ENCODE measurements at places on chromosomes 2 and 18. TPM values are rescaled to one million over a fixed set of nuclear protein-coding genes. Genes with fewer than 3 reads are reported as not detected.

Gene FABP1
- not detected for polyA plus RNA-seq

Gene PLGLB1
- polyA plus RNA-seq = 1.3 TPM

Gene DOK1
- 35.0 TPM for polyA plus RNA-seq

Gene CHN1
- 6.6 TPM for polyA plus RNA-seq

- no peak for DNase-seq
- H3K4me1 ChIP-seq = no peaks in the 10 kb centered on the region
- H3K36me3 ChIP-seq = no peaks in the 10 kb centered on the region
- no peak overlapping the region for H3K27ac ChIP-seq
Measured at GRCh38 chr2:101613056-101613704, 84.3 kb upstream of the MAP4K4 start.

DNA sequence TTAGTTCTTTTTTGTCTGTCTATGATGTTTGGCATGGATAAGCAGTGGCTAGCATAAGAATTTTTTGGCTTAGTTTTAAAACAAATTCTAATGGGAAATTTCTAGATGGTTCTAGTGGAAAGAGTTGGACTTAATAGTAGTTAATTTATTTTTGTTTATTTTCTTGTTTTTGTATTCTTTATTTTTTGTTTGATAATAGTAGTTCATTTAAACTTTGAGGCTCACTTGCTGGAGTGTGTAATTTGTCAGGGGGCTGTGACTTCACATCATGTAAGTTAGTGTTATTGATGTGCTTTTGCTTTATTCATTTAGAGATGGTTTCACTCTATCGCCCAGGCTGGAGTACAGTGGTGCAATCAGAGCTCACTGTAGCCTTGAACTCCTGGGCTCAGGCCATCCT, 43.7 kb upstream of the KLF11 start:
- no peaks in the 10 kb centered on the region for H3K36me3 ChIP-seq
- no peak overlapping the region for H3K27ac ChIP-seq
- no peak overlapping the region for H3K4me3 ChIP-seq

- no peak for DNase-seq
- no peaks in the 10 kb centered on the region for H3K27me3 ChIP-seq
- peak overlapping the region; percentile 86 for H3K27ac ChIP-seq
- H3K36me3 ChIP-seq = peaks cover 27% of the 10 kb centered on the region
- H3K4me1 ChIP-seq = peaks cover 75% of the 10 kb centered on the region
Measured at GRCh38 chr18:77098538-77099174, 33.9 kb downstream of the MBP start.

GRCh38 chr18:46294318-46294717, 190.1 kb downstream of the HAUS1 start:
- DNase-seq = no peak
- no peaks in the 10 kb centered on the region for H3K4me1 ChIP-seq
- H3K4me3 ChIP-seq = no peak overlapping the region
- H3K36me3 ChIP-seq = no peaks in the 10 kb centered on the region
- H3K27ac ChIP-seq = no peak overlapping the region

- DNase-seq = no peak
- H3K27ac ChIP-seq = no peak overlapping the region
- H3K4me3 ChIP-seq = no peak overlapping the region
Measured at GRCh38 chr2:177600917-177601316, 208.3 kb downstream of the AGPS start.

DNA sequence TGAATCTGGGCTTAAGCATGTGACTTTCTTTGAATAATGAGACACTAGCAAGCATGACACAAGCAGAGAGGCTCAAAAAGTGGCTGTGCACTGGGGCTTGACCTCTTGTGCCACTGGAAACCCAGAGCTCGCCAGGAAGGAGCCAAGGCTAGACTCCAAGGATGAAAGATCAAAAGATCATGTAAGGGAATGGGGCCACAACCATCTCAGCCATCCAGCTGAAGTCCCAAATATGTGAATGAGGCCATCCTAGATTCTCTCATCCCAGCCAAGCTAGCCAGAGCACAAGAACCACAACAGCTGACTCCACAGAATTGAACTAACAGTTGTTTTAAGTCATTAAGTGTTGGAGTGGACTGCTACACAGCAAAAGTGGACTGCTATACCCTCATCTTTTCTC, 288.1 kb downstream of the CCDC178 start:
- no peaks in the 10 kb centered on the region for H3K36me3 ChIP-seq
- DNase-seq = no peak
- H3K4me3 ChIP-seq = no peak overlapping the region

- H3K36me3 ChIP-seq = no peaks in the 10 kb centered on the region
- no peaks in the 10 kb centered on the region for H3K27me3 ChIP-seq
- H3K27ac ChIP-seq = no peak overlapping the region
- no peaks in the 10 kb centered on the region for H3K4me1 ChIP-seq
- H3K4me3 ChIP-seq = no peak overlapping the region
- no peak for DNase-seq
Measured at GRCh38 chr2:58732999-58733398, 491.9 kb upstream of the FANCL start.

GRCh38 chr2:176583607-176584006, 314.4 kb downstream of the MTX2 start:
- H3K36me3 ChIP-seq = no peaks in the 10 kb centered on the region
- no peak overlapping the region for H3K27ac ChIP-seq
- DNase-seq = peak; percentile 1
- peaks cover 8% of the 10 kb centered on the region for H3K27me3 ChIP-seq
- no peak overlapping the region for H3K4me3 ChIP-seq

GRCh38 chr18:10739152-10739551, 213.3 kb downstream of the NAPG start:
- no peaks in the 10 kb centered on the region for H3K36me3 ChIP-seq
- no peak for DNase-seq
- no peaks in the 10 kb centered on the region for H3K27me3 ChIP-seq
- no peak overlapping the region for H3K4me3 ChIP-seq
- no peaks in the 10 kb centered on the region for H3K4me1 ChIP-seq

- peaks cover 75% of the 10 kb centered on the region for H3K4me1 ChIP-seq
- H3K4me3 ChIP-seq = peak within 1 kb of the TSS; percentile 76
Measured at GRCh38 chr2:73984203-73984921, at the start of gene TET3. Gene TET3 (plus strand): TSS chr2:73984910. CDS start chr2:73986404, 1,494 bp downstream.

DNA sequence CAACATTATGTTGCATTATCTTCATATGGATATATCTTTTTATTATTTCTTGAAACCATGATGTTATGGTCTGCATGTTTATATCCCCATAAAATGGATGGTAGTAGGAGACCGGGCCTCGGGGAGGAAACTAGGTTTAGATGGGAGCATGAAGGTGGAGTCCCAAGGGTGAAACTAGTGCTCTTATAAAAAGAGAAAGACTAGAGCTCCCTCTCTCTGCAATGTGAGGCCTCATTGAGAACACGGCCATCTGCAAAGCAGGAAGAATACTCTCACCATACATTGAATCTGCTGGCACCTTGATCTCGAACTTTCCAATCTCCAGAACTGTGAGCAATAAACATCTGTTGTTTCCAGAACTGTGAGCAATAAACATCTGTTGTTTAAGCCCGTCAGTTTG, 64.0 kb downstream of the NXPH2 start:
- H3K27ac ChIP-seq = no peak overlapping the region
- H3K36me3 ChIP-seq = no peaks in the 10 kb centered on the region
- DNase-seq = no peak
- H3K4me3 ChIP-seq = no peak overlapping the region
- H3K4me1 ChIP-seq = no peaks in the 10 kb centered on the region
